NCI-H2081 (cell line): ENCODE measurements at places on chromosomes 1 and 21.

GRCh38 chr21:36100971-36101641, 31.3 kb downstream of the CBR1 start:
- DNase-seq = no peak

- no peak for DNase-seq
These were observed 27.8 kb downstream of the HSPG2 start for GRCh38 chr1:21909286-21909759.

DNA sequence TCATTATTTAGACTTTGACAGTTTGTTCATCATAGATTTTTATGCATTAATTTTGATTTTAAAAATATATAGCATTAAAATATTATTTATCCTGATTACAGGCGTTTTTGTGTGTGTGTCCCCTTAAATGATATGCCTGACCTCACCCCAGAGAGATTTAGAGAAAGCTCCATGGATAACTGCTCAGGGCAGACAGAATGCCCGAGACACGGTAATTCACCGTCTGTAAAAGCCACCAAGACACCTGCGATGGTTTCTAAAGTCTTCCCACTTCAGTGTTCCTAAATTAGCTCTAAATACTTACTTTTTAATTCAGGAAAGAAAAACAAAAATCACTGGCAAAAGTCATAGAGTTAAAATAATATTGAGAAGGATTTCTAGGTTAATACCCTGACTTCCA, 350.6 kb upstream of the RUNX1 start:
- DNase-seq = no peak

GRCh38 chr1:48649880-48650279, 126.8 kb downstream of the BEND5 start:
- no peak for DNase-seq

- no peak for DNase-seq
These were observed 243.6 kb upstream of the DMRTA2 start for GRCh38 chr1:50666849-50667248.
